ENCODE measurements at places on chromosomes 12 and 14. TPM values are rescaled to one million over a fixed set of nuclear protein-coding genes. Genes with fewer than 3 reads are reported as not detected.

PLEKHD1 gene
- total RNA-seq, result 0.47 TPM

IQSEC3 gene
- total RNA-seq, result 10.7 TPM

COQ5 gene
- 24.1 TPM for total RNA-seq

HOXC12 gene
- not detected for total RNA-seq

ACSS3 gene
- 32.4 TPM for total RNA-seq

PTPRR gene
- total RNA-seq, result 1.4 TPM

- no peak for DNase-seq
- no peaks in the 10 kb centered on the region for H3K36me3 ChIP-seq
- H3K27me3 ChIP-seq, result no peaks in the 10 kb centered on the region
- no peak overlapping the region for H3K27ac ChIP-seq
- peaks cover 15% of the 10 kb centered on the region for H3K4me1 ChIP-seq
Observed at GRCh38 chr14:101411779-101412178, 149.5 kb upstream of the DIO3 start.

DNA sequence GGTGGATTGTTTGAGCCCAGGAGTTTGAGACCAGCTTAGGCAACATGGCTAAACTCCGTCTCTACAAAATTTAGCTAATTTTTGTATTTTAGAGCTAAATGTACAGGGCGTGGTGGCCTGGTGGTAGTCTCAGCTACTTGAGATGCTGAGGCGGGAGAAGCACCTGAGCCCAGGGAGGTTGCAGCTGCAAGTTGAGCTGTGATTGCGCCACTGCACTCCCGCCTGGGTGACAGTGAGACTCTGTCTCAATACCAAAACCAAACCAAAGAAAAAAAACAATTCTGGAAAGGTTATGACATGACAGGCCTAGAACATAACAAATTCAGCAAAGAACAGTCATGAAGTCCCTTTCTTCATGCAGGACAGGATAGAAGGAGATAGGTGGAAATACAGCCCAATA lies 25.7 kb downstream of the WDR89 start:
- H3K4me1 ChIP-seq, result no peaks in the 10 kb centered on the region
- H3K27ac ChIP-seq, result no peak overlapping the region

- H3K27ac ChIP-seq, result peak overlapping the region; percentile 86
- no peak overlapping the region for H3K4me3 ChIP-seq
- peaks cover 51% of the 10 kb centered on the region for H3K4me1 ChIP-seq
- no peaks in the 10 kb centered on the region for H3K27me3 ChIP-seq
- no peaks in the 10 kb centered on the region for H3K36me3 ChIP-seq
Observed at GRCh38 chr14:59254146-59254910, 65.9 kb downstream of the DAAM1 start.

GRCh38 chr14:94005324-94006073 lies 8.4 kb downstream of the CCDC197 start:
- no peak for DNase-seq
- no peak overlapping the region for H3K27ac ChIP-seq
- H3K27me3 ChIP-seq, result peaks cover 12% of the 10 kb centered on the region
- H3K4me1 ChIP-seq, result no peaks in the 10 kb centered on the region
- H3K36me3 ChIP-seq, result no peaks in the 10 kb centered on the region
- no peak overlapping the region for H3K4me3 ChIP-seq

DNA sequence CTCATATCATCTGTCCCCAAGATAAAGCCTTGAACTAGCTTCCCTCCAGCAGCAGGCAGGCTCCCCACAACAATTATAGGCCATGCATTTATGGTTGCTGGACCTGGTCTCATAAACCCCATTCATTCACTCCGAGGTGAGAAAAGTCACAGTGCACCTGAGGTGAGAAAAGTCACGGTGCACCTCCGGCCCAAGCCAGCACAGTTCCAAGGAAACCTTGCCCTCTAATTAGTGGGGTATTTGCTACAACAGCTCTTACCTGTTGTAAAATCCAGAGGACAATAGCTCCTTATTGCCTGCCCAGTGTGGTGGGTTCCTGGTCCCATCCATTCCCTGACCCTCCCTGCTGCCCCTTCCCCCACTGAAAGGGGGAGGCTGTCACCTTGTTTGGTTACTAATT lies 65.6 kb downstream of the FBXL14 start:
- H3K36me3 ChIP-seq, result no peaks in the 10 kb centered on the region
- H3K4me3 ChIP-seq, result no peak overlapping the region

GRCh38 chr14:104081261-104081835 lies 4.2 kb upstream of the ASPG start:
- no peak overlapping the region for H3K27ac ChIP-seq
- H3K4me1 ChIP-seq, result peaks cover 14% of the 10 kb centered on the region
- peak; percentile 49 for DNase-seq
- H3K4me3 ChIP-seq, result no peak overlapping the region
- H3K36me3 ChIP-seq, result no peaks in the 10 kb centered on the region

DNA sequence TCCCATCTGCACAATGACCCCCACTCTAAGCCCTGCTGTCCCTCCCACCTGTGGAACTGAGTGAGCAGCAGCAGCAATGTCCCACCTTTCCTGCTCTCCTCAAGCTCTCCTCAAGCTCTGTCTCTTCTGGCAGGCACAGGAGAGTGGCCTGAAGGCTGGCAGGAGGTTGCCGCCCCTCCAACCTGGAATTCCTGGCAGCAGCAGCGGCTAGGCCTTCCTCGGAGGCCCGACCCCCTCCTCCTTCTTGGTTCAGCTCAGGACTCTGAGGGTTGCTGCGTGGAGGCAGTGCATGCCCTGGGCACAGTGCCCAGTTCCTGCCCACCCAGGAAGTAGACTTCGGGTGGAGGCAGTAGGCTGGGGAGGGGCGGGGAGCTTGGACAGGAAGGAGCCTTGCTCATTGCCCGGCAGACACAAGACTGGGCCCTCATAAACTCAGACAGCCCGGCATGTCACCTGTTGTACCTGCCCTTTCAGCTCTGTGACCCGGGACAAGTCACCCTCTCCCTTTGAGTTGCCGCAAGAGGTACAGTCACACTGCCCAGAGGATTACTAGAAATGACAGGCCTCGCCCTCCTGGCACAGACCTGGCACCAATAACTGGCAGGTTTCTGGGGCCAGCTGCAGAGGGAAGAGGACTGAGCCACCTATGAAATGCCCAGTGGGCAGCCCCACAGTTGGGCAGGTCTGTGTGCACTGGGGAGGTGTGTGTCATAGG lies 2.1 kb upstream of the SERPINA1 start:
- no peaks in the 10 kb centered on the region for H3K36me3 ChIP-seq
- peak overlapping the region; percentile 52 for H3K4me3 ChIP-seq
- peak overlapping the region; percentile 85 for H3K27ac ChIP-seq
- no peaks in the 10 kb centered on the region for H3K27me3 ChIP-seq
- peaks cover 66% of the 10 kb centered on the region for H3K4me1 ChIP-seq

DNA sequence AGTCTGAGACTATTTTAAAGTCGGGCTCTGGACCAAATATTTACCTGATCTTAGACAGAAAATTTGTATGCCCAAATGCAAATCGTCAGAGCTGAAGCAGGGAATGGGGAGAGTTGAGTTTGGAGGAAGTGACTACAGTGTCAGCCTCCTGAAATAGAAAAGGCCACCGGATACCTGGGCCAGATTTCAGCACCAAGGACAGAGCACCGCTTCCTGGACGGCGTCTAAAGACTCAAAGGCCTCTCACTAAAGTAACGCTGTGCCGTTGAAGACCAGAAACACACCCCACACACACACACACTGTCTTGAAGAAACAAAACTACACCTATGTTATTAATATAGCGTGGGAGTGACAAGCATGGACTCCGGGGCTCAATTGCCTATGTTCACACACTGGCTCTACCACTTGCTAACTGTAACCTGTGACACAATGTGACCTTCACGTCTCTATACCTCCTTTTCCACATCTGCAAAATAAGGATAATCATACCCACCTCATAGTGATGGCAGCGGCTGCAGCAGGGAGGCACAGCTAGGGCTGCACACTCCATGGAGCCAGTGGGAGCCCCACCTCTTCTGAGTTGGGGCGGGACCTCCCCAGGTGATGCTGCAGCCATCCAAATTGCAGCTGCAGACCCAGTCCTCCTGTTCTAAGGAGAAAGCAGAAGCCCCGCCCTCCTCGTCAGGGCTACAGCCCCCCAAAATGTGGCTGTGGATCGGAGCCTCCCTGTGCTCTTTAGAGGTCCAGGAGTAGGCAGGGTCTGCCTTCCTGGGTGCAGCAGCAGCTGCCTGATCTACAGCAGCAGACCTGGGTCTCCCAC lies 35.6 kb downstream of the KRT76 start:
- no peak overlapping the region for H3K27ac ChIP-seq
- no peaks in the 10 kb centered on the region for H3K36me3 ChIP-seq
- H3K27me3 ChIP-seq, result peaks cover 39% of the 10 kb centered on the region
- no peak overlapping the region for H3K4me3 ChIP-seq
- DNase-seq, result peak; percentile 61

DNA sequence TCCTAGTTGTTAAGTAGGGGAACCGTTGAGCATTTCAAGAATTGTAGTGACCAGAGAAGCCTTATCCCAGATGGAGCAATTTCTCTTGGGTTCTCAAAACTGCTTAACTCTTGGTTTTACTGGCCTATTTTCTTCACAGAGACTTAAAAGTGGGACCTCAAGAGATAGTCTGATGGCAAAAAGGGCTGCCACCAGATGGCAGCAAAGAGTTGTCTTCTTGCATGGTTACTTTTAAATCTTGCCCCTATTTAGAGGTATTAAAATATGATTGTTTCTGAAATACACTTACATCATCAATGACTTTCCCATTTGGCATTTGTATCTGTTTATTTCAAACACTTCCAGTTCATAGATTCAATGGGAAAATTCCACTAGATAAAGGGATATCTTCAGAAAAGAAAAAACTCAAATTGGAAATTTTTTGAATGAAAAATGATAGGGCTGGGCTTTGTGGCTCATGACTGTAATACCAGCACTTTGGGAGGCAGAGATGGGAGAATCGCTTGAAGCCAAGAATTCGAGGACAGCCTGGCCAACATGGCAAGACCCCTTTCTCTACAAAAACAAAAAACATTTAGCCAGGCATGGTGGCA lies 69.9 kb upstream of the CNTN1 start:
- no peaks in the 10 kb centered on the region for H3K4me1 ChIP-seq
- no peaks in the 10 kb centered on the region for H3K36me3 ChIP-seq
- peak; percentile 48 for DNase-seq
- no peaks in the 10 kb centered on the region for H3K27me3 ChIP-seq

DNA sequence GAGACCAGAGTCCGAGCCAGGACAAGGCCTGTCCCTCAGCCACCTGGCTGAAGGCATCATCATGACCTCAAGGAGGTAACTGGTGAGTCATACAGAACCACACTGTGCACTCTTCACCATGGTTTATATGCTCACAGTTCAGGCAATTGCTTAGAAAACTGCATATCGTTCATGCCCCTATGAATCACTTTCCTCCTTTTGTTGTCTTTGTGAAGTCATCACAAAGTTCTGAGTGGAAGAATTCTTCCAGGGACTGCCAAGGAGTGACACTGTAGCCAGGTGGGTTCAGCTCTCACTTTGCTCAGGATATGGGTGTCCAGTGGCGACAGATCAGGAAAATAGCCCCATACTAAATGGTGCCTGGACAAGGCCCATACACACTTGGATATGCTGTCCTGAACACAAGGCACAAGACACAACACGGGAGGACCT lies 92.5 kb downstream of the DPF3 start:
- H3K27me3 ChIP-seq, result no peaks in the 10 kb centered on the region
- H3K36me3 ChIP-seq, result no peaks in the 10 kb centered on the region
- H3K27ac ChIP-seq, result no peak overlapping the region
- DNase-seq, result no peak
- no peak overlapping the region for H3K4me3 ChIP-seq
- no peaks in the 10 kb centered on the region for H3K4me1 ChIP-seq

- no peak overlapping the region for H3K27ac ChIP-seq
- H3K36me3 ChIP-seq, result peaks cover 67% of the 10 kb centered on the region
- no peak for DNase-seq
- no peak overlapping the region for H3K4me3 ChIP-seq
- H3K4me1 ChIP-seq, result no peaks in the 10 kb centered on the region
Observed at GRCh38 chr12:118164798-118165486, 29.0 kb downstream of the PEBP1 start.

DNA sequence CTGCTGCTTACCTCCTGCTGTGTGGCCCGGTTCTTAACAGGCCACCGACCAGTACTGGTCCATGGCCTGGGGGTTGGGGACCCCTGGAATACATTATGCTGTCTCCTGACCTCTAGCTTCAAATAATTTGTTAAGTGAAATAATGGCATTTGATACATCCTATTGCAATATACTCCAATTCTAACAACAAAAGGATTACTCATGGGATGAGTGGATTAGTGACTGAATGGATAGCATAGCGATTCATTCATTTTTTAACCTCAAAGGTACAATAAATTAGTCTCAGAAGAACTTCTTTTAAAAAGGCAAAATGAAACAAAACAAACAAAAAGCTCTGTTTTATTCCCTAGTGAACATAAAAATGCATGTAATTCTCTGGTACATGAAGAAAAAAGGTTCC lies 147.9 kb upstream of the PKP2 start:
- H3K4me1 ChIP-seq, result no peaks in the 10 kb centered on the region
- no peak overlapping the region for H3K27ac ChIP-seq
- H3K27me3 ChIP-seq, result no peaks in the 10 kb centered on the region
- H3K4me3 ChIP-seq, result no peak overlapping the region

DNA sequence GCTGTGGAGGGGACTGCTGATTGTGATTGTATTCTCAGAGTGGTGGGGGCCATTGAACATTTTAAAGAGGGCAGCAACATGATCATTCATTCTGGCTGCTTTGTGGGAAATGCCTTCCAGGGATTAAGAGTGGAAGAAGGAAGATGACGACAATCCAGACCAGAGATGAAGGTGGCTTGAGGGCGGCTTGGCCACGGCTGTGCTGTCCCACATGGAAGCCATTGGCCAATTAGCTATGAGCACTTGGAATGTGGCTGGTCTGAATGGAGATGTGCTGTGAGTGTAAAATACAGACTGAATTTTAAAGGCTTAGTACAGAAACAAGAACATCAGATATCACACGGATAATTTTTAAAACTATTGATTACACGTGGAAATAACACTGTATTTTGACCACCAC lies 19.2 kb upstream of the SLC10A1 start:
- no peak overlapping the region for H3K4me3 ChIP-seq
- H3K27ac ChIP-seq, result no peak overlapping the region
- H3K4me1 ChIP-seq, result no peaks in the 10 kb centered on the region

All from lower lobe of right lung (tissue), 2 donors.